ENCODE measurements at places on chromosomes 4 and X.

DNA sequence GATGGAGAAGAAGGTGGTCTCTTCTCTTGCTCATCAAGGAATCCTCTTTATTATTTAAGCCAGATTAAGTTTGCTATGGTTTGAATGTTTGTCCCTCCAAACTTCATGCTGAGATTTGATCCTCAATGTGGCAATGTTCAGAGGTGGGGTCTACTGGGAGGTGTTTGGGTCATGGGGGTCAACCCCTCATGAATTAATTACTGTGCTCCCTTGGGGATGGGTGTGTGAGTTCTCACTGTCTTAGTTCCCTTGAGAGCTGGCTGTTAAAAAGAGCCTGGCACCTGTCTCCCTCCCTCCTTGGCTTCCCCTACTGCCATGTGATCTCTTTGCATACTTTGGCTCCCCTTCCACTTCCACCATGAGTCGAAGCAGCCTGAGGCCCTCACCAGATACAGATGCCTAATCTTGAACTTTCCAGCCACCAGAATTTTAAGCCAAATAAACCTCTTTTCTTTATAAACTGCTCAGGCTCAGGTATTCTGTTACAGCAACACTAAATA, 36.0 kb upstream of the CD38 start:
- no peak for DNase-seq

GRCh38 chrX:44152852-44153251, 179.7 kb upstream of the NDP start:
- DNase-seq = no peak

DNA sequence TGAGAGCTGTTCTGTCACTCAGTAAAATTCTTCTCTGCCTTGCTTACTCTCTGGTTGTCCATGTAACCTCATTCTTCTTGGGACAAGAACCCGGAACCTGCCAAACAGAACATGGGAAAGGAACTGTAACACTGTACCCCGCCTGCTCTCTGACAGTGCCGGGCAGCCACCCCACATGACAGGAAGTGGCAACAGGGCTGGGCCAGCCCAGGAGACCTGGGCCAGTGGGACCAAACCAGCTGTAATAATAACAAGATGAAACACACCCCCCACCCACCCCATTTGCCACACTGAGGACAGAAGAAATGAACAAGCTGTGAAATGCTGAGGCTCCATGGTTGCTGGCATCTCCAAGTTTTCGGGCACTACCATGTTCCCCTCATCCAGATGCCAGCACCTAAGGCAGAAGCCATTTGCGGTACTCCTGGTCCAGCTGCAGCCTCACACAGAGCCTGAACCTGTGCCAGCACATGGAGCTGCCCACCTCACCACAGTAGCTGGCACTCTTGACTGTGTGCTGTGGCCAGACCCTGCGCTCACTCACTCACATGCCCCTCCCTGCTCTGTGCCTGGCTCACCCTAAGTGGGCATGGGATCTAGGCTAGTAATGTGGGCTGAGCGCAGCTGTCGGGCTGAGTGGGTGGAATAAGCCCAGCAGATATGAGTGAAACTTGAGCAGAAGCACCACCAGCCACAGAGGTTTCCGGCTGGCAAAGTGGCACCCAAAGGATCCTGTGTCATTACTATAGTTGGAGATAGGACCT, 126.2 kb upstream of the UGT8 start:
- DNase-seq = no peak

DNA sequence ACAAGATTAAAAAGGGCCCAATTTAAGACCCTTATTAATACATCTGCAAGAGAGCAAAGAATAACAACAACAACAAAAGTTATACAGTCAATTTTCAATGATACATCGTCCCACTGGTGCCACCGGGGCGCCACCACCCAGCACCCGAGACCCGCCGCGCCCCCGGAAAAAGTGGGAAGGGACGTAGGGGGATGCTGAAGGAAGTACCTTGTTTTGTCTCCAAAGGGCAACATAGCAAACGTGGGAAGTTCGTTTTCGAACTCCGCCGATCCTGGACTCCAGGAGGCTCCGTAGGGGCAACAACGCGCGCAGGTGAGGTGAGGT, 1.7 kb downstream of the PDE5A start:
- DNase-seq = no peak

DNA sequence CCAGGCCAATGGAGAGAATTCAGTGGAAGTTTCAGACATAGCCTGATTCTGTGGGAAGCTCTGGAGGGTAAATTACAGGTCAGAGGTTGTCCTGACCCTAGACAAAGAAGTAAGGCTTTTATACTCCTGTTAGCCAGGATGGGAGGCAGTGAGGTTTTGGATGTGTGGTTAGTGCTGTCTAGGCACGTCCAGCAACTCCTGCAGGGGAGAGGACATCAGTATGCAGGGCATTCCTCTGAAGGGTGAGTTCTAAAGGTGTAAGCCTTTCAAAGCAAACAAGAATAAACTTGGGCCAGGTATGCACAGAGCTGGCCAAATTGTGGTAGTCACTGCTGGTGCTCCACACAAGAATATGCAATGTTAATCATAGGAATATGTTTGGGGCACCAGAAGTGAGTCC, 562.5 kb downstream of the CCSER1 start:
- DNase-seq = no peak

DNA sequence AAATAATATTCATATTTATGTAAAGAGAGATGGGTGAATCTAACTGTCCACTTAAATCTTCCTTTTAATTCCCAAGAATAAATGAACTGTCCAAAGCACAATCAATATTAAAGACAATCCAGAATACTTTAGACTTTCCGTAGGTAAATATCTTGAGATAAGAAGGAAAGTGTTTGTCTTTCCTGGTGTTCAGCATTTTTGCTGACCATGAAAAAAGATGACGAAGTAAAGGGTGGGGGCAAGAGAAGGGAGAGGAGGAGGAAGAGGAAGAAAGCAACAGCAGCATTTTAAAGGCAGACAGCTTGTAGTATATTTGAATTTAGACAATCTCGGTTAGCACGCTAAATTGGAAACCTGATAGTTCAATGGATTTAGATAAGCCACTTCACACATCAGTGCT, 498.2 kb downstream of the KCNIP4 start:
- DNase-seq = no peak

GRCh38 chr4:104138116-104138515, 356.6 kb downstream of the CXXC4 start:
- no peak for DNase-seq

All from stimulated activated CD4-positive, alpha-beta T cell treated with anti-CD3 and anti-CD28 coated beads, TNF-alpha, amount 100 ng/mL, for 4 hours (primary cell).